ENCODE measurements at places on chromosomes 3 and 15.

DNA sequence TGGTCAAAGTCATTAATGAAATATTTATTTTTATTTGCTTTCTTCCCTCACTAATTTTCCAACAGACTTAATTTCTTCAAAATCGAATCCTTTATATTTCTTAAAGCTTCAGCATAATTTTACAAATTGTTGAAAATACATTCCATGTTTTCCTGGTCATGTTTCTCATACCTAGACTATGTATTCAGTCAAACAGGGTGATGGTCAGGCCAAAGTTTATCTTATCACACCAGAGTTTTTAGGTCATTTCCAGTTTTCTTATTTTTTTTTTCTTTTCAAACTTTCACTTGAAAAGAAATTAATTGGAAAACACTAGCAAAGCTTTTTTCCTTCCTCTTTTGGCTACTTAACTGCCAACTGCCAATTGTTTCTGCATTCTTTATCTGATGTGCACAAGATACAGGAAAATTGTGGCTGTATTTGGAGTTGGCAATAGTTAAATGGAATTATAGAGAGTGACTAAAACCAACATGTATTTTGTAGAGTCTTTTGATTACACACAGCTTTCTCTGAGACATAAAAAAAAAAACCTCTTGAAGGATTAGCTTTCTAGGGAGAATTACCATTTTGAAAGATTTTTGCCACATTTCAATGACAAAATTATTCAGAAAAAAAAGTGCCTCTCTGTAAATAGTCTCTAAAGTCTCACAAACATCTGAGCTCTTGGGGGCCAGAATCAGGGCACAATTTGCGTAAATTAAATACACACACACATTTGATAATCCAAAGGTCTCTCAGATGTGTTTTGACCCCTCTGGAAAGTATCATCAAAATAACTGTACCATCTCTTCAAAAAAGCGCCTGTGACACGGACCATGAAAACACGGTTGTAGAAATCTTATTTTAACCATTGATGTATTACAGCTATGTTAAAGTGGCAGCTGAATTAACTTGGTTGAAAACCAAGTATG, 603.2 kb upstream of the KCNMB2 start:
- no peak for DNase-seq

- DNase-seq, result no peak
These were observed 7.7 kb downstream of the SNX4 start for GRCh38 chr3:125512135-125512920.

GRCh38 chr15:42511007-42511391, 15.6 kb downstream of the SNAP23 start:
- DNase-seq, result no peak

DNA sequence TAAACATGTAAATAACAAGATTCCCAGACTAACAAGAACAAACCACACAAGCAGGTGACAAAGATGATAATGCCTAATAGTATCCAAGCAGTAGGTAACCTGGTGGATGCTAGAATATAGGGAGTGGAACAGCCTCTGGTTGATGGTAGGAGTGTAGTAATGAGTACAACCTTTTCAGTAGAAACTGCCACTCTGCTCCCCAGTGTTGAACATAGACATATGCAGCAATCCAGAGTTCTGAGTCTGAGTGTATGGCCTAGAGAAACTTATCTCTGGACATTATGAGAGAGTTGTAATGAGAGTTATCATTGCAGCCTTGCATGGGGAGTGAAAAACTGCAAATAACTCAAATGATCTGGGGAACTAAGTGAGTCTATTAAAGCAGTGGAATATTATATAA, 76.1 kb upstream of the ACAD9 start:
- no peak for DNase-seq

DNA sequence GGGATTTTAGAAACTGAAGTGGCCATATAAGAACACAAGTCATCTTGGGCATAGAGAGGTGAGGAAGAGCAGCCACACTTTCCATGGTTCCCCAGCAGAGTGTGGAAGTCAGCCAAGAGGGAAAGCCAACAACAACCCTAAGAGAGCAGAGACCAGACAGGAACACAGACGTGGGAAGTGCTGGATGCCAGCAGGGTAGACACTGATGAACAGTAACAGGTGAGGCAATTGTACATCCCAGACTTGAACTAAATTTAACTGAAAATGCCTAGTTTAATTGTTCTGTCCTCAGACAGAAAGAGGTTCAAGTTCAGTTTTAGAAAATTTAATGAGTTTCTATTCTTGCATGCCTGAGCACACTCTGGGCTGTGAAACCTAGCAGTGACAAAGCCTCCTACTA, 212.1 kb downstream of the ATP8B4 start:
- DNase-seq, result no peak

DNA sequence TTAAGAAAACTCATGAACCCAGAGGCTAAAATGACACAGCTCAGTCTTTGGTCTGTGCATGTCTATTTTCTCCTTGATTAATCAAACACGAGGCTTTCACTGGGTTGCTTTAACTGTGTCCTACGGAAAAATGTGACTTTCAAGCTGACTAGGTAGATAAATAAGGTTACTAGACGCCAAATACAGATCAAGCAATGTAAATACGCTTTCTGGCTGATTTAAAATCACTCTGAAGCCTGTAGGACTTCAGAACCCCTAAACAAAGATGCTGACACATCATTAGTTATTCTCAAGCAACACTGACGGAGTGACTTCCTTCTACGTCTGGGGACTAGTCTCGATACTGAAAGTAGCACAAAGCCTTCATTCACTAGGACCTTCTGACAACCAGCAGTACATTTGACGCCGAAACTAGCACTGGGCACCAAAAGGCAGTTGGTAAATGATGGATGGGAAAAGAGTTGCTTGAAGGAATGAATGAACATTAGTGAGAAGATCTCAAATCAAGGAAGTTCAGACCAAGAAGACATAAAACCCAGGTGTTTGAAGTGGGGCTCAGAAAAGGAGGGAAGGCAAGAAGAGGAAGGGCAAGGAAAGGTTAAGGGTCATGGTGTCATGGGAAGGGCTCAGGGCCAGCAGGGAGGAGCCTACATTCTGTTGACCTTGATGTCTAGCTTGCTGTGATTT, 67.1 kb upstream of the CDV3 start:
- DNase-seq, result no peak

DNA sequence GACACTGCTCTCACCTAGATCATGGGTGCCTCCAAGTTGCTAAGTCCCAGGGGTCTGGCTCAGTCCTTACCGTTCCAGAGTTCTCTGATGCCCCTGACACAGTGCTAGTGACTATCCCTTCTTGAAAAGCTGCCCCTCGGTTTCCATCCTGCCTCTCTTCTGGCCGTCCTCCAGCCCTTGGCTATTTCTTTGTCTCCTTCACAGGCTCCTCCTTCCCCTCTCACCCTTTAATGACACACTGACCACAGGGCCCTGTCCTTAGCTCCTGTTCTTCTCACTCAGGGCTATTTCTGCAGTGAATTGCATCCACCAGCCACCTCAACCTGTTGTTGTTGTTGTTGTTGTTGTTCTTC, 31.1 kb downstream of the SLC28A1 start:
- no peak for DNase-seq

- no peak for DNase-seq
These were observed 479.8 kb downstream of the NAALADL2 start for GRCh38 chr3:175338775-175339535.
